Activated CD4-positive, CD25-positive, alpha-beta regulatory T cell treated with anti-CD3 and anti-CD28 coated beads, Interleukin-2, amount 50 U/mL, for 24 hours (primary cell): ENCODE measurements at places on chromosomes 11 and 22.

DNA sequence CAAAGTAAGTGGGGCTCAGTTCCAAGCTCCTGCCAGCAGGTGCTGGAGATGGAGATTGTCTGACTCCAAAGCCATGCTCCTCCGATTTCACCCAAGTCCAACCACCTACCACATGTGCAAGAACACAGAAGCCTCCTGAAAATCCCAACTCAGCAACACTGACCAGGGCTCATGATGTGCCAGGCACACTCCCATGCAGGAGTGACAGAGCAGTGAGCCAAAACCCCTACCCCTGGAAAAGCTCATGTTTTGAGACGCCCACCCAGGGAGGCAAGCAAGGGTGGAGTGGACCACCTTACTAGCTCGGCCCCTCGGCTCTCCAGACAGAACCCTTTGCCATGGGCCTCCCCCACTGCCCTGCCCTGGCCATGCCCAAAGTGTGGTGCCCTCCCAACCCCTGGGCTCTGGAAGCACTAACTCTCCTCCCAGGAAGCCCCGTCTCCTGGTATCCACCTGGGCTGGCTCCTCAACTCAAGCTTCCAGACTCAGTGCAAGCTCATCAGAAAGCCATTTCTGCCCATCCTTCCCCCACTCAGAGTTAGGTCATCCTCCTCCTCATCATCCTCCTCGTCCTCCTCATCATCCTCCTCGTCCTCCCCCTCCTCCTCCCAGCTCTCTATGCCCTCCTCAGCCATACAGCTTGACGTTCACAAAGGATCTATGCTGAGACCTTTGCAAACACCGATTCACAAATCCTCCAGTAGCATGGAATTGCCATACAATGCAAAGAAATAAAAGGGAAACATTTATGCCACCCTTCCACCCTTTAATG lies 154.9 kb downstream of the MPPED1 start:
- no peak for ATAC-seq

- no peak for ATAC-seq
These were observed 24.6 kb downstream of the MRGPRD start for GRCh38 chr11:68956142-68956541.

- ATAC-seq: no peak
These were observed 101.4 kb downstream of the SYT9 start for GRCh38 chr11:7353100-7353499.

GRCh38 chr11:111797145-111797581 lies 31.0 kb upstream of the PPP2R1B start:
- no peak for ATAC-seq

DNA sequence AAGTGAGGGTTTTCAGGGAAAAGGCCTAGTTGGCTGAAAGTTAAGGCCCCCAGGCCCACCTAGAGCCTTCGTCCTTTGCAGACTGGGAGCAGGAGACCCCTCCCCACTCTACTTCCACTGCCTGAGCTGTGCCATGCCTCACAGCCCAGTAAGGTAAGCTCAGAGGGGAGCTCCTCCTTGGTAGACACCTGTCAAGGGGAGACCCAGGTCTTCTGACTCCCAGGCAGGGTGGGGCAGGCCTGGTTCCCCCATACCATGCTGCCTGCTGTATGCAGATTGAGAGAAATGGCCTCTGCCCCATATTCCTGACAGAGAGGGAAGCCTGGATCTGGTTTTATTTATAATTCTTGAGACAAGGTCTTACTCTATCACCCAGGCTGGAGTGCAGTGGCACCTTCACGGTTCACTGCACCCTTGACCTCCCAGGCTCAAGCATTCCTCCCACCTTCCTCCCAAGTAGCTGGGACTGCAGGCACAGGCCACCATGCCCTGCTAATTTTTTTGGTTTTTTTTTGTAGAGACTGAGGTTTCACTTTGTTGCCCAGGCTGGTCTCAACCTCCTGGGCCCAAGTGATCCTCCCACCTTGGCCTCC lies 697 bp downstream of the RAB36 start:
- ATAC-seq: no peak

- peak; percentile 64 for ATAC-seq
These were observed 5.7 kb downstream of the TMEM184B start for GRCh38 chr22:38267086-38267485.

DNA sequence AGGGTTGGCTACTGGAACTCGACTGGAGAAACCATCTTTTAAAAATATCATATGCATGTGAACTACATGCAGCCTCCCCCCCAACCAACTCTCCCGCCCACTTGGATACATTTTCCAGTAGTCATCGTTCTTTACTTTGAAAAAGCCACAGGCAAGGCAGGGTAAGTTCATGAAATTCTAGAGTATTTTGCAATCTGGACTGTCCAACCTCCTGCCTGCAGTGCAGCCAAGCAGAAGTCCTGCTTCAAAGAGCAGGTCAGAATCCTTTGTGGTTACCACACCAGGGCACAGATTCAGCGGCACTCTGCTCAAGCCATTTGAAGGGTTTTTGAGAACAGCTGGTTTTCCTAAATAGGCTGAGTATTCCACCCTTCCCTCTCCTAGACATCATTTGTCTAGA lies 12.1 kb downstream of the ELF5 start:
- ATAC-seq: no peak

GRCh38 chr11:130581646-130582045 lies 133.2 kb downstream of the ADAMTS15 start:
- no peak for ATAC-seq

- ATAC-seq: no peak
These were observed 72.0 kb downstream of the CD44 start for GRCh38 chr11:35210876-35211546.

- ATAC-seq: no peak
These were observed 42.6 kb downstream of the NEU3 start for GRCh38 chr11:75031224-75031753.

DNA sequence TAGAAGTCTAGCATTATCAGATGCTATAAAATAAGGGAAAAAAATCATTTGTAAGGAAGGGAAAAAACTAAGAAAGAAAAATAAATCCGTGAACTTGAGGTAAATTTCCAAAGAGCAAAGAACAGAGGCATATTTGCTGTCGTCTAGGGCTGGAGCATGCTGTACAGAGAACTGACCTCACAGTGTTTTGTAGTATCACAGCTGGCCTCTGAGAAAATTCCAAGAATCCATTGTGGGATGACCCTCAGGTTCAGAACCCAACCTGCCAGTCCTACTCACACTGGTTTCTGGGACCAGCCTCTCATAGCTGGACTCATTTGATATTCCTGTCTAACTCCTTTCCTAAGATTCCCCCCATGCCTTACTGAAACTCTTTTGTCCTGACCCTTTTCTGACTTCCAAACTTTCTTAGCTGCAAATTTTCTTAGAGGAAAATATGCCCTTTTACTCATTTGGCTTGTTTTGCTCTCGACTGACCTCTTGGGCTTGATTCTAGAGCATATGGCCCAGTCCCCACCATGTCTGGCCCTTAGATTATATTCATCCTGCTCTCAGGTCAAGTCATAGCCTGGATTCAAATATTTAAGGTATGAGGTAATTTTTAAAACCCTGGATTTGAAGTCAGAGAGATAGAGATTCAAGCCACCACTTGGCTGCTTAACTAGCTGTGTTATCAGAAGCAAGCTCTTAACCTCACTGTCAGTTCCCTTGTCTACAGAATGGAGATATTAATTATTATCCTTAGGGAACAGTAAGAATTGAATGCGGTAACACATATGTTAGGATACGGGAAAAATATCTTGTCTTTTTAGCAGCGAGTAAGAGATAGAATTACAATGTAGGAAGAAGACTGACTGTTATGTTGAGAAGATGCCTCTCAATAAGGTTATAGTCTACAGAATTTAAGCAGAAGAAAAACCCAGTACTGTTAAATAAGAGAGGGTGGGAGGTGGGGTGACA lies 89.7 kb upstream of the KCNA4 start:
- no peak for ATAC-seq

DNA sequence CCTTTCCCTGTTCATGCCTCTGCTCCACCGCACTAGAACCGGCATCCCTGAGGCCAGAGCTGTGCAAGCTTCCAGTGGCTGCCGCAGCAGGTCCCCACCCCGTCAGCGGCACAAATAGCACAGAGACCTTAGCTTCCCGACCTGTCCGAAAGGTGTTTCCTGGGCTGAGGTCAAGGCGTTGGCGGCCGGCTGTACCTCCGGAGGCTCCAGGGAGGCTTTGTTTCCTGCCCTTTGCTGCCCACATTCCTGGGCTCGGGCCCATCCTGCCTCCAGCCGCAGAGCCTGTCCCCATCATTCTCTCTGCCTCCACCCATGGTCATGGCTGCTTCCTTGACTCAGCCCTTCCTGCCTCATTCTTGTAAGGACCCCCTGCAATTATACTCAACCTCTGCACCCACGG lies 31.2 kb downstream of the ARHGAP8 start:
- ATAC-seq: no peak

DNA sequence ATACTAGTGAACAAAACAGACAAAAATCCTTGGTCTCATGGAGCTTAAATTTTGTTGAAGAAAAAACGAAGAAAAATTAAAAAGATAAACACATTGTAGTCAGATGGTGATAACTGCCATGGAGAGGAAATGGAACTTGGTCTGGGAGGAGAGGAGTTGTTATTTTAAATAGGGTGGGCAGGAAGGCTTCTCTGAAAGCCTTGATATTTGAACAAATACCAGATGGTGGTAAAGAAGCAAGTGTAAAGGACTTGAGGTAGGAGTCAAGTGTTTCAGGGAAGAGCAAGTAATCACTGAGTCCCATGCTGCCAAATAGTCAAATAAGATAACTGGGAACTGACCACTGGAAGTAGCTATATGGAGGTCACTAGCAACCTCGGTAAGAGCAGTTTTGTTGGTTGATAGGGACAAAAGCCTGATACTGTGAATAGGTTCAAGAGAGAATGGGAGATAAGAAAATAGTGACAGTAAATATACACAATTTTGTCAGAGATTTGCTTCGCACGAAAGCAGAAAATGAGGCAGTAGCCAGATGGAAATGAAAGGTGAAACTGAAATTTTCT lies 55.1 kb downstream of the SESN3 start:
- ATAC-seq: no peak

- no peak for ATAC-seq
These were observed 346.8 kb upstream of the NARS2 start for GRCh38 chr11:78921509-78921908.

DNA sequence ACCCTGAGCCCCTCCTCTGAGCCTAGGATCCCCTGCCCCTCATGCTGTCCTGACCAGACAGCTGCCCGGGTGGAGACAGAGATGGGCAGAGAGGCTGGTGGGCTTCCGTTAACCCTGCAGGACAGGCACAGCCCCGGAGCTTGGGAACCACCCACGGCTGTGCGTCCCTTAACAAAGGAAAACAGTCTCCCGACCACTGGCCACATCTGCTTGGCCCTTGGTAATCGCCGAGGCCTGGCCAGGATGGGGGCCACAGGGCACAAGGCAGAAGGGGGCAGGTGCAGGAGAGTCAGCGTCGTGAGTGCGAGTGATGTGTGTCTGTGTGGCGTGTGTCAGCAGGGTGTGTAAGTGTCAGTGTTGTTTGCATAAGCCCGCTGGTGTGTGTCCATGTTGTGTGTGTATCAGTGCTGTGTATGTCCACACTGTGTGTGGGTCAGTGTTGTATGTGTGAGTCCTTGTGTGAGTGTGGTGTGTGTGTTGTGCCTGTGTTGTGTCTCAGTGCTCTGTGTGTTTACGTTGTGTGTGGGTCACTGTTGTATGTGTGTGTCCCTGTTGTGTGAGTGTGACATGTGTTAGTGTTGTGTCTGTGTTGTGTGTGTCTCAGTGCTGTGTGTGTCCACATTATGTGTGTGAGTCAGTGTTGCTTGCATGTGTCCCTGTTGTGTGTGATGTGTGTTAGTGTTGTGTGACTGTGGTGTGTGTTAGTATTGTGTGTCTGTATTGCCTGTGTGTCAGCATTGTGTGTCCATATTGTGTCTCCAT lies 369.5 kb downstream of the BRD1 start:
- ATAC-seq: no peak

- ATAC-seq: no peak
These were observed 60.3 kb downstream of the ATXN10 start for GRCh38 chr22:45731798-45732495.

- ATAC-seq: peak; percentile 33
These were observed 489 bp downstream of the NUP98 start for GRCh38 chr11:3796801-3797328.

DNA sequence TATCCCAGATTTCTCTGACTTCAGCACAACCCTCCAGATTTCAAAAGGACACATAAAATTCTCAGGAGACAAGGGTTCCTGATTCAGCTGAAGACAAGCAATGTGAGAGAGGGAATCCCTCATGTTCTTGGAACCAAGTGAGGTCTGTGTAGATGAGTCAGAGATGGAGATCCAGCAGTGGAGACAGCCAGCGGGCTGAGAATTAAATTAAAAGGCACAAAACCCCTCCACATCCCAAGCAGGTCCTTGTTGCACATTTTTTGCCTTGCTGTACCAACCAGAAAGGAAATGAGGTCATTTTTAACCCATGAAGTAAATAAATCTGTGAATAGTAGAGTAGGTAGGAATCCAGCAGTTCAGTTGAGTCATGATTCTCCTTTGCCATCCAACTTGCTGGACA lies 9.7 kb downstream of the MTNR1B start:
- no peak for ATAC-seq

DNA sequence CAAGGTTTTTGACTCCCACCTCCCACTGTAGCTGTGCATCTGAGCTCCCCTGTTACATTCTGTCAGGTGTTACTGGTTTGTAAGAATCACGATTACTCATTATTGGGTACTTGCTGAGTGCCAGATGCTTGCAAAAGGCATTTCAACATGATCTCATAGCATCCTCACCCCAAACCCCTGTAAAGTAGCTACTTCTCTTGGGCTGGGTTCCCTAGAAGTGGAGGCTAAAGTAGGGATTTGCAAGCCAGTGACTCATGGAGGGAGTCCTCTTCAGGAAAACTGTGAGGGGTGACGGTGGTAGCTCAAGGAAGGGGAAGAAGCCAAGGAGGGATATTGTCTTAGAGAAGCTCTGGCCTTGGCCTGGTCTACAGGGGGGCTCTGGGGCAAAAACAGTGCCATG lies 78.6 kb downstream of the TIMP3 start:
- ATAC-seq: no peak

DNA sequence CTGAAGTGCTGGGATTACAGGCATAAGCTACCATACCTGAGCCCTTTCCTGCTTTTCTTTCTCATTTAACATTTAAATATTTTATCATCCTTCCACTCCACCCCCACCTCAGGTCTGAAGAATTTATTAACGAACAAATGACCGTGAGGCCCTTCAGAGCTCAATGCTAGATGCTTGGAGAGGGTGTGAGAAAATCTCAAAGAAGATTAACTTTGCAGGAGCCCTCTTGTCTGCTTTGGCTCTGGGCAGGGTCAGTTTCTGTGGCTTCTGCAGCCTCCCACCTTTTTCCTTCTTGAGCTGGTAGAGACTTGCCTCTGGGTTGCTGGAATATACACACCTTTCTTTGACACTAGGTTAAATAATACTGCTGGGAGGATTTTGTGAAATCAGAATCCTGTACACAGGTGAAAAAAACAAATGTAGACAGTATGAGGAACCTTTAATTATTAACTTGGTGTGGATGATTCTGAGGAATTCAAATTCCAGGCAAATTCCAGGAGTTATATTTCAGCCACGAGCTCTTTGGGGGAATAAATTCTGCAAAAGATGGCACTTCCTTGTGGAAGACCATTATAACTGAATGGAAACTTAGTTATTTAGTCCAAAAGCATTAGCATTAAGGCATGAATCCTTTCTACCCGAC lies 3.4 kb upstream of the ZBTB44 start:
- ATAC-seq: no peak
